ENCODE measurements at places on chromosomes 3 and 15.

- peak; percentile 19 for DNase-seq
Observed at GRCh38 chr3:27568393-27568792, 84.2 kb upstream of the SLC4A7 start.

DNA sequence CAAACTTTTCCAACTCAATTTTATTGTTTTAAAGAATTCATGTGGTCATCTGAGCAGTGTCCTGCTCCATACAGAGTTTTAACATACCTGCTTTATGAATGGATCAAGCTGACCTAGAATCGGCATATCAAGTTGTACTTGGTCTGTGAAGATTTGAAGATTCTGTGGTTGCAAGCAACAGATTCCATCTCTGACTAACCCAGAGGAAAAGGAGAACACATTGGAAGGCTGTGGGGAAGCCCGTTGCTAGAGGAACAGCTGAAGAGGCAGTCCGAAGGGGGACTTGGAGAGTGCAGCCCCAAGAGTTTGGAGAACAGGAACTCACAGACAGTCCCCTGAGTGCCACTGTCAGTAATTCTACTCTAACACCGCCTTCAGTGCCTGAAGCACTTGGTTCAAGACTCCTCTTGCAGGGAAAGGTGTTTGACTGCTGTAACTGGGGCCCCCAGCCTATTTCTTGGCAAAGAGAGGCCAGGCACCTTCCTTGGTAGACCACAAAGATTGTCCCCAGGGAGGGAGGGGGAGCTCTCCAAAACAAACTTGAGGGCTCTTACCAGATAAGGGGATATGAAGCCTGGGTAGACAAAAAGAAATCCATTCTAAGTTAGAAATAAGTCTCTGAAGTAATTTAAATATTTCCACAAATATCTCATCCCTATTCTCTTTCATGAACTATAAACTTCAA is 88.8 kb downstream of the LARS2 start:
- DNase-seq = no peak

DNA sequence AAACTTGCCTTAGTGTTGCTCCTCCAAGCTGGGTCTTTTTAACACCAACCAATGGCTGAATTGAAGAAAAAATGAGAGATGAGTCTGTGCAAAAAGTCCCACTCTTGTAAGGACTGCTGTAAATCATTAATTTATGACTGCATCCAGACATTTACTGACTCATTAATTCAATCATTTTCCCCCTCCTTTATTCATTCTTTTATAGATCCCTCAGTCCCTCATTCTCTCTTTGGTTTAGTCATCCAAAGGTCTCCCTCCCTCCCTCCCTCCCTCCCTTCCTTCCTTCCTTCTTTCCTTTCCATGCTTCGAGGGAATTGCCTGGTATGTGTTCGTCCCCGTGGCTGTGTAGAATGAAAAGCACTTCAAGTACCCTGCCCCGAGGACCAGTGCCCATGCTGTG is 35.3 kb upstream of the MRPS22 start:
- DNase-seq = no peak

- no peak for DNase-seq
Observed at GRCh38 chr3:141384157-141384556, 15.9 kb downstream of the ZBTB38 start.

DNA sequence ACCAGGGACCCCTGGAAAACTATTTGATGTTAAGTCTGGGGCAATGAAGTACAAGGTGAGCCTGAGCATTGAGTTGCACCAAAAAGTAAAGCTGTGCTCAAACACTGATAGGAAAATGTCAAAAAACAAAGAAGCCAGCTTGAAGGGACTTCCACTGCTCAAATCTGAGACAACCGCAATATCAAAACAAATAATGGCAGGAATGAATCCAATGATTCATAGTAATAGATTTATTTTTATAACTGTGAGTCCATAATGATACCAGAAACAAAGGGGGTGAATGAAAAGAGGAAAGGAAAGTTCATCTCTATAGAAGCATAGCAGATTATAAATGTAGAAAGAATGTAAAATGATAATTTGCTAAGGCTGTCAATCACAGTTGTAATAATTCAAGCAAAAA is 237.3 kb upstream of the ZBTB20 start:
- DNase-seq = no peak

DNA sequence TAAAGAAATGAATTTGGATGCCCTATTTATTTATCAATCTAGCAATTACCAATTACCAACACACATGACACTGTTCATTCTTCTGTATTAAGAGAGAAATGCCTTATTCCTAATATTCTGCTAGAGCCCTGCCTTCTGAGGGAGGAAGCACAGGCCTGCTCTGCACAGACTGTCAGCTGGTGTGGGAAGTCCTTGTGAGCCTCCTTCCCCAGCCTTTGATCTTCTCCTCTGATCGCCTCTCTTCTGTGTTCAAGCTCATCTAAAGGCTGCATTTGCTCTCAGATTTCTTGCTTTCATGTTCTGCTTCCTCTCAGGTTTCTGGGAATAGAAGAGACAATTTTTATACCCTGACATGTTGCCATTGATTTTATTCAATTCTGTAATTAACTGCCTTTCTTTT is 290.6 kb upstream of the UMPS start:
- no peak for DNase-seq

DNA sequence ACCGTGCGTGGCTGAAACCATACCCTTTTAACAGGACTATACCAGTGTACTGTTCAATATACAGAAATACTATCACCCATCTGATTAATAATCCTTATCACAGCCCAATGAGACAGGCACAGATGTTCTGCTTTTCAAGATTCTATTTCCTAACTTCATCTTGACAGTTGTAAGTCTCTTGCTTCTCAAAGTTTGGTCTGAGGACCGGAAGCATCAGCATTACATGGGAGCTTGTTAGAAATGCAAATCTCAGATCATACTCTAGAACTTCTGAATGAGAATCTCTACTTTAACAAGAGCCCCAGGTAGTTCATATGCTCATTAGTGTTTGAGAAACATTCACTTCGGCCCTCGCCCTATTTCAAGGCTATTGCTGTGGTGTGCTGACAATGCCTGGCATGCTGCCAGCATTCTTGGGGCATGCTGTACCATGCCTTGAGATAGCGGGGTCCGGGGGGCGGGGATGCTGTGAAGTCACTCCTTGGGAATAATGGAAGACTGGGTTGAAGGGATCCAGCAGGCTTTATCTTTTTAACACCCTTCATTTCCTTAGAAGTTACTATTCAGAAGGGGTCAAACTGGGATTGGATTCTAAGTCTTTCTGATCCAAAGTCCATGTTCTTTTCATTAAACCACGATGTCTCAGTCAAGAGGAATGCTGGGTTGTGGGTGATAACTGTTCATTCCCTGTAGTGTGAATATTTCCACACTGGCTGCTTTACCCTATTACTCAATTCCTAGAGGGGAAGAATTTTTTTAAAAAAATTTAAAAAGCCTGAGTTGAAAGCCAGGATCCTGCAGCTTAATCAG is 194.7 kb downstream of the LPP start:
- peak; percentile 17 for DNase-seq

GRCh38 chr15:68821190-68821840 is 620 bp upstream of the ANP32A start:
- no peak for DNase-seq

- no peak for DNase-seq
Observed at GRCh38 chr3:157110761-157111278, 49.1 kb downstream of the CCNL1 start.

DNA sequence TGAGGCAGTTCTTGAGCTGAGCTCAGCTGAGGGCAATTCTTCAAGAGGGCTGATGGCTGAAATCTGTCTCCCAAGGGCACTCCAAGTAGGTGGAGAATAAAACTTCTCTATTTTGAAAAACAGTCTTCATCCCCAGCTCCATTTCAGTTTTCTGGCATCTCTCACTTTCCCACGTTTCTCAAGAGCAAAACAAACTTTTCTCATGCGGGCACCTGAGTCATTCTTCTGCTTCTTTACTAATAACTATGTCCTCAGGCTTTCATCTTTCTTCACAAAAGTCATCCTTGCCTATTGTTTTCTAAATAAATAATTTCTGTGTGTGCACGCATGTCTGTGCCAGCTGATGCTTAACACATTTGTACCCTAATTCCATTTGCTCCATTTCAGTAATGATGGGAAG is 96.1 kb upstream of the NUDT16 start:
- no peak for DNase-seq

- no peak for DNase-seq
Observed at GRCh38 chr3:86990012-86990733, 776 bp downstream of the VGLL3 start.

- no peak for DNase-seq
Observed at GRCh38 chr15:43285609-43286037, 18.9 kb upstream of the TGM5 start.

Data from NCI-H1105 (cell line).